ENCODE measurements at places on chromosomes 5 and 9.

- DNase-seq, result peak; percentile 77
These were observed 2118.6 kb upstream of the C9orf72 start for GRCh38 chr9:29691758-29692407.

DNA sequence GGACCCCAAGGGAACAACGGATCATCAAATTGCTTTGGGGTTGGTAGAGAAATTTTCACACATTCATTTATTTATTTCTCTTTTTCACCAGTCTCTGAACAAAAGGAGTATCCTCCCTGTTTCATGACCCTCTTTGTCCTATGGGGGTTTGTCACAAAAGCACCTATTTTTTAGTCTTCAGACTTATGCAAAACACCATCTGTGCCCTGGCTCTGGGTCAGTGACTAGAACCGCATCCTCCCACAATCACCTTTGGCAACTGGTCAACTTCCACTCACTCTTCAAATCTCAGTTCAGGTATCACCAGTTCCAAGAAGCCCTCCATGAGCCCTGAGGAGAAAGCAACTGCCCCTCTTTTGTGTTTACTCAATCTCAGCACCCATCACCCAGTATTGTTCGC is 395.7 kb downstream of the CDK5RAP2 start:
- DNase-seq, result no peak

GRCh38 chr5:124253203-124253810 is 493.1 kb downstream of the ZNF608 start:
- DNase-seq, result no peak

GRCh38 chr5:80341016-80341775 is 21.4 kb downstream of the SPZ1 start:
- DNase-seq, result no peak

- DNase-seq, result no peak
These were observed 139.3 kb upstream of the SLIT3 start for GRCh38 chr5:169440107-169440705.

Data from NCI-H526 (cell line).